Peyer's patch (tissue), 4 donors: ENCODE measurements at places on chromosomes 13 and 19. TPM values are rescaled to one million over a fixed set of nuclear protein-coding genes. Genes with fewer than 3 reads are reported as not detected.

DNA sequence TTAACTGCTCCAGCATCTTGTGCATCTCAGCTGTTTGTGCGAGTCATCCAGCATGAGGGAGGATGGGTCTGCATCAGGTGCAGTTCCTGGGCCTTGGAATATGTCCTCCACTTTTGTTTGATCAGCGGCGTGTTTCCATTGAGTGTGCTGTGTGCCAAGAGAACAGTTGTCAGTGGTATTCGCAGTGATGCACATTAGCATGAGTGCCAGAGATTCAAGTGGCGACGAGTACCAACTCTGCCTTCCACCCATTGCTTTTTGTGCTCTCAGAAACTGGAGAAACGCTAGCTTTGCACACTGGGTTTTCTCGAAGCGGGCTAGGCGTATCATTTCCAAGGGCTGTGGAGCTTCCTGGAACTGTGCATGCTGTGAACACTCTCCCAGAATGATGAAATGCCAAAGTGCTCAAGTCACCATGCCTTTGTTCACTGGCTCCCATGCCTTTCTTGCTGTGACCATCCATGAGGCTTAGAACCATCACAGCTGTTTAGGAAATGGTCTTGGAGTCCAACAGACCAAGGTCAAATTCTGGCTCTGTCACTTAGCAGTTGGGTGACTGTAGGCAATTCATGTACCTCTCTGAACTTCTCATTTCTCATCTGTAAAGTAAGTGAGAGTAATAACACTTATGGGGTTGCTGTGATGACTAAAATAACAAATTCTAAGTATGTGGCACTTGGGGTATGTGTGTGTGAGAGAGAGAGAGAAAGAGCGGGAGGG is 18.4 kb downstream of the LRCH1 start:
- no peak for DNase-seq

- no peak for DNase-seq
These were observed 20.3 kb downstream of the XPO4 start for GRCh38 chr13:20882206-20882605.

DNA sequence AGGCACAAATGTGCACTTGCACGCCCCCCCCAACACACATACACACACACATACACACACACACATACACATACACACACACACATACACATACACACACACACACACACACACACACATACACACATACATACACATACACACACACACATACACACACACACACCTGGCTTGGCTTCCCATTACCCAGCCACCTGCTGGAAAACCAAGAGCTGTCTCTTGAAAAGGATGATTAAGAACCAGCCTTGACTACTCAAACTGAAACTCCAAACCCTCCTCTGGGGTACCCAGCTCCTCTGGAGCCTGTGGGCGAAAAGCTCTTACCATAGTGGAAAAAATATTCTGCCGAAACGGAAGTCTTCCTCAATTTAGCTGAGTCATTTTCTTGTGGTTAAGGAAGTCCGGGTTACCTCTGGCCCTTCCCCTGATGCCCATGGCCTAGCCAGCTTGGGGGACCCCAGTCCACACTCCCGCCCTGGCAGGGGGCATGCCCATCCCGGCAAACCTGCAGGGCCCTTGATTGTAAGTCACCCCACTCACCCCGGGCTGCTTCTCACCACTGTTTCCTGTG is 21.9 kb downstream of the CEBPA start:
- no peak for DNase-seq

- DNase-seq, result no peak
These were observed 42.0 kb downstream of the TNFRSF19 start for GRCh38 chr13:23612182-23612581.

DNA sequence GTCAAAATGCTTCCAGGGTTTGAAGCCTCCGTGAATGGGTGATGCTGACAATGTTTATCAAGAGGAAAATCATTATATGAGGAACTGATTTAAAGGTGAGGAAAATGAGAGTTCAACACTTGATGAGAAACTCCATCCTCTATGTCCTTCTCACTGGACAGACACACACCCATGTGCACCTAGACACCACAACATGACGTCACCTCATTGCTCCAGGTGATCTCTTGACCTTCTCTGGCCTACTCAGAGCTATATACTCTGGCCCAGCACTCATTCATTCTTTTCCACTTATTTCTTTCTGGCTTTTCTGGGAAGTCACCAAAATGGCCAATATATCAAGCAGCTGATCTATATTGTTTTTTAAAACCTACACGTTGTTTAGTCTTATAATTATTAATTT is 778.7 kb upstream of the PCDH20 start:
- no peak for DNase-seq

GRCh38 chr19:21848706-21849105 is 12.7 kb upstream of the ZNF43 start:
- no peak for DNase-seq

DNA sequence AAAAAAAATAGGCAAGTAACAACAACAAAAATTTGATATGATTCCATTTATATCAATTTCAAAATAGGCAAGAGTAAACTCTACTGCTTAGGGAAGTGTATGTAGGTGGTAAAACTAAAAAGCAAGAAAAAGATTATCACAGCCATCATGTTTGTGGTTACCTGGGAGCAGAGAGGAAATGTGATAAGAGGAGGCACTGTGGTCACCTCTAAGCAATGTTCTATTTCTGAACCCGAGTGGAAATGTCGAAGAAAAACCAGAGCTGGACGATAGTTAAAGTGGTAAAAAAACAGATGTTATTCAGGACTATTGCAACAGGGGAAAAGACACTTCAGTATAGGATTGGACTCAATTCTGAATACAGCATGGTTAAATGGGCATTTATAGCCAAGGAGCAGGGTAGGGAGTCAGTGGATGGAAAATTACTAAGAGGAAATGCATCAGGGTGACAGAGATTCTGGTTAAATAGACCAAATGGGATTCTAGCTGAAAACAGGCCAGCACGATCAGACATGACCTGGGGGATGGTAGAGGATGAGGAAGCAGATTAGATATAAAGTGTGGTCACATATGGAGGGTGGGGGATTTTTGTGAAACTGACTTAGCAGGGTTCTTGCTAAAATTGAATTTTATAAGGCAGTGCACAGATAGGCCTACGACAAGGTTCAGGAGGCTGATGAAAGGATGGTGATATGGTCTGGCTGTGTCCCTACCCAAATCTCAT is 6.0 kb upstream of the TEX30 start:
- DNase-seq, result no peak

- DNase-seq, result no peak
These were observed 9.9 kb downstream of the PCDH8 start for GRCh38 chr13:52838433-52839107.

DNA sequence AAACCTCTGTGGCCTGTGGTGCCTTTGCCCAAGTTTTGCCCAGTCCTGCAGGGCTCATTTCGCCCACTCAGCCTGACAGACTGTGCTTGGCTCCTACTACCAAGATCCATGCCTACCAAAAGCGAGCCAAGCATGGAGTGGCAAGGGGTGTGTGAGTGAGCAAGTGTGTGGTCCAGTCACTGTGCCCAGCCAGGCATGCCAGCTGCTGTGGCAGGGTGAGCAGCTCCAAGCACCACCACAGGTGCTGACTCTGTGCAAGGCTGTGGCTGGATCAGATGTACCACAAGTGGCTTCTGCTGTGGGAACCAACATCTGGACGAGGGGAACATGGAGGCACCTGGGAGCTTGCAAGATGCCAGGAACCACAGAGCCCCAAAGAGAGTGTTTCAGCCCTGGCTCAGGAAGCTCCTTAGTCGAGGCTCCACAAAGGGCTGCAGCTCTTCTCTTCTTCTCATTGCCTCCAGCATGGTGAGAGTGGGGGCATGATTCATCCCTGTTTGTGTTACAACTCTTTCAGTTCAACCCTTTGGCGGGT is 1564.2 kb upstream of the MIR17HG start:
- DNase-seq, result no peak

- no peak for DNase-seq
These were observed 788.0 kb upstream of the SLITRK1 start for GRCh38 chr13:84670245-84670644.

DNA sequence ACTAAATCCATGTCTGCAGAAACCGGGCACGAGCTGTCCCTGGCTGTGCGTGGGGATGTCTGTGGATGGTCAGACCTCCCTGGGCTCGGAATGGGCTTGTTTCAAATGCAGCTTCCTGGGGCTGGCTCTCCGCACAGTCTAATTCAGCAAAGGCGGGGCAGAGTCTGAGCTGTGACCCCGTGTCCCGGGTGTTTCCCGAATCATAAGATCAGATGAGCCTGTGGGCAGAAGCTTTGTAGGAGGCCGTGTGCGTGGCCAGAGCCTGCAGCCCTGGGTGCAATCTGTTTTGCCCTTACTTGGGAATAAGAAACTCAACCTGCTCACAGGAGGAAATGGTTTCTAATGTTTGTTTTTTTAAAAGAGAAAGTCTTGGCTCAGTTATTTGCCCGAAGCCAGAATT is 13.9 kb upstream of the GNA11 start:
- DNase-seq, result peak; percentile 80

DNA sequence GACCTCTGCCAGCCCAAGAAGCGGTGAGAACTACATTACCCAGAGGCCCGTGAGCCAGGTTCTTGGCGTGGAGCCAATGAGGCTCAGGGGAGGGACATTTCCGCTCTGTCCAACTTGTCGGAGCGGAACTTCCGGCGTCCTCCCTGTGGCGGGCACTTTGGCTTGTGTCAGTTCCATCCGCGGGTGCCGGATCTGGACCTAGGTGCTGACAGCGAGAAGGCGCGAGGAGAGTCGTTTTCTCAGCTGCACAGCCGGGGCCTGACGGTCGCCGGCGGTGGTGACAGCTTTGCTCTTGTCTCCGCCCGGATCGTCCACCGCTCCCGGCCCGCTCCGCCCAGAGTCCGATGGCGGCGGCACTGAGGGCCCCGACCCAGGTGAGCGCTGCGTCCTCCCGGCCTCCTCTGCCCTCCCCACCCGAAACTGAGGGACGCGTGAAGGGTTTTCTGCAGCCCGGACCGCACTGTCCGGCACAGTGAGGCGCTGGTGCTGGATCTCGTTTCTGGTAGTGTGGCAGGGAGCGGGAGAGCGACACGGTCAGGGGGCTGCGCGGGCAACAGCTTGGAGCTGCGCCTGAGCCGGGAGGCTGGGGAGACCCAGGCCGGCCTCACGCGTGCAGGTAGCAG is at the start of gene ZNF530:
TSS of gene ZNF530 (plus strand) at position 125 of the 623 bp plus-strand sequence. CDS start 4,461 bp downstream, outside the sequence.
- DNase-seq, result peak; percentile 92

DNA sequence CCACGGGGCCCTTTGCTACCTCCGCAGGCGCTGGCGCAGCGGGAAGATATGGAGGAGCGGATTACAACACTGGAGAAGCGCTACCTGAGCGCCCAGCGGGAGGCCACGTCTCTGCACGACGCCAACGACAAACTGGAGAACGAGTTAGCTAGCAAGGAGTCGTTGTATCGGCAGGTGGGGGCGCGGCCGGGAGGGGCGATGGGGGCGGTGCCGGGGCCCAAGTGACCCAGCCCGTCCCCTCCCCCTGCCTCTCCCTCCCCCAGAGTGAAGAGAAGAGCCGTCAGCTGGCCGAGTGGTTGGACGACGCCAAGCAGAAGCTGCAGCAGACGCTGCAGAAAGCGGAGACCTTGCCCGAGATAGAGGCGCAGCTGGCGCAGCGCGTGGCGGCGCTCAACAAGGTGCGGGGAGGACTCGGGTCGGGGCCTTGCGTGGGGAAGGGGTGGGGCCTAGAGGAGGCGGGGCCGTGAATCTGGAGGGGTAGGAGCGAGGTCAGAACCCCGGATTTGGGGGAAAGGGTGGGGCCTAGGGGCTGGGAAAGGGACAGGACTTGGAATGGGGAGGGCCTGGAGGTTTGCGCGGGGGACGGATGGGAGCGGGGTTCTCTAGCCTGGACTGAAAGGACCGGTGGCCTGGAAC is 13.7 kb downstream of the PPFIA3 start:
- DNase-seq, result peak; percentile 72

GRCh38 chr19:7507884-7508283 is 8.0 kb upstream of the ZNF358 start:
- DNase-seq, result peak; percentile 34

DNA sequence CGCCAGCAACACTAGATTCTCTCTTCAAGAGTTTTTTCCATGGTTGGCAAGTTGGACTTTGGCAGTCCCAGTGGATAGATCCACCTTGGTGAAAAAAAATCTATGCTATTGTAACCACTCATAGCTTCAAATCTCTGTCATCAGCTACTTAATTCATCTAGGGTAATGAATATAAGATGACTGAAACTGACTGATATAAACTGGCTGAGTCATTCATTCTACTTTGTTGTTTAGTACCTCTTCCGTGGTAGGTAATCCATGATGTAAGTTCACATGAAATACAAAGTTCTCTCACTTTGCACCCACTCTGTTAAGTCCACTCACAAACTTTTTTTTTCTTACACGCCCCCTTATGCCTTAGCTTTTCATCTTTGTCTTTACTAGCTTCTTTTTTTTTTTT is 1381.5 kb downstream of the SLITRK5 start:
- DNase-seq, result no peak

DNA sequence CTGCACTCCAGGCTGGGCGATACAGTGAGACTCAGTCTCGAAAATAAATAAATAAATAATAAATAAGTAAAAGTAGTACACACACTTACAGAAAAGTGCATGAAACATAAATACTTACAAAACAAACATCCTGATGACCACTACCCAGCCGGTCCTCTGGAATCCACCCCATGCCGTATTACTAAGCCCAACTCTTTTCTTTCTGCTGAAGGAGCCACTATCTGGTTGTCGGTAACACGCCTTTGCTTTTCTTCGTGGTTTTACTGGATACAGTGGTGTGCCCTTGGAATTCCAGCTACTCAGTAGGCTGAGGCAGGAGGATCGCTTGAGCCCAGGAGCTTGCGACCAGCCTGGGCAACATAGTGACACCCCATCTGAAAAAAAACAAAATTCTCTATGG is 39.4 kb downstream of the CELF5 start:
- DNase-seq, result no peak

DNA sequence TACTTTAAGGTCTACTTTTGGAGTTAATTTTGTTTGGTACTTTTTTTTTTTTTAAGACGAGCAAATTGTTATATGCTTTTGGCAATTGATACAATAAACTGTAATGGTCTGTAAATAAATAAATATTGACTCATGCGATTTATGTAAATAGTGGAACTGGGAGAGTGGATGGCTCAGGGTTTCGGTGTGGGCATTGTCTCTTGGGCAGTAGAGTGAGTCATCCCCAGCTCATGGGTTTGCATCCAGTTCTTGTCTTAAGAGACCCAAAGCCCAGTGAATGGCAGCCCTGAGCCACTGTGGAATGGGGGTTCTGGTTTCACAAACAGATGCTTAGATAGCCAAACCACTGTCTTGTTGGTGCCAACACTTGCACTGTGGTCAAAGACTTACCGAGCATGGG is 33.0 kb downstream of the FGF9 start:
- no peak for DNase-seq

The BCL3 gene
- total RNA-seq, result 45.4 TPM

The VSTM2B gene
- not detected for total RNA-seq

The GIPC3 gene
- 1.0 TPM for total RNA-seq

The DKKL1 gene
- not detected for total RNA-seq

The NALCN gene
- total RNA-seq, result not detected

The NLRP11 gene
- not detected for total RNA-seq

The KLF2 gene
- 129 TPM for total RNA-seq

The RPS15 gene
- 1,915 TPM for total RNA-seq

The SMAD9 gene
- 10.7 TPM for total RNA-seq
